ENCODE measurements at places on chromosomes 7 and 10.

DNA sequence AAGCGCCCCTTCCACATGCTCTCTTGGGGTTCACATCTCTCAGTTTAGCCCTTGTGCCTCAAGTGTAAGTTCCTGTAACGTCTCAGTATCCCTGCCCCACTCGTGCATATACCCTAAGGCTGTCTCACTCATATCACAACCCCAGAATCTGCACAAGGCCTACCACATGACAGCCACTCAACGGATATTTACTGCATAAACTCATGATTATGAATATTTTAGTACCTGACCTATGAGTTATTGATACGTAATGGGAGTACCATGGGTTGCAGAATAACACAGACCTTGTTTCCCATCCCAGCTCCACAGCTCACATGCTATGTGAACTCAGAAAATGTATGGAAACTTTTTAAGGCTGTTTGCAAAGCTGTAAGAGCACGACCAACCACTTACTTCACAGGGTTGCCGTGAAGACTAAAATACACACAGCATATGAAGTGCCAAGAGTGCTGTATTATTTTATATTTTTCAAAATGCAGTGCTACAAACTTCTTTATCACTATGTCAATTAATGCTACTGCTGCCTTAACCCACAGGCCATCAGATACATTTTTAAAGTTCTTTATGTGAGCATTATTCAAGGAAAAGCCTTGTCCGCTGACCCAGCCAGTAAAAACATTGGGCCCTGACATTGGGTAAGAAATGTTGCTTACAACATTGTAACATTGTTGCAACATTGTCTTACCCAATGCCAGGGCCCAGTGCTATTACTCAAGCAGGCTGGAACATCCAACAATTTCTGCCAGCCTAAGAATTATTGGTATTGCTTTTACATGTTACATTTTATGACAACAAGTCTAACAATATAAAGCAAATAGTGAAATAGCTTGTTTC lies 97.2 kb downstream of the JAZF1 start:
- no peak for DNase-seq

GRCh38 chr7:36943591-36944435 lies 219.5 kb upstream of the AOAH start:
- no peak for DNase-seq

- peak; percentile 21 for DNase-seq
These were observed 40.4 kb downstream of the PROSER2 start for GRCh38 chr10:11863353-11864109.

DNA sequence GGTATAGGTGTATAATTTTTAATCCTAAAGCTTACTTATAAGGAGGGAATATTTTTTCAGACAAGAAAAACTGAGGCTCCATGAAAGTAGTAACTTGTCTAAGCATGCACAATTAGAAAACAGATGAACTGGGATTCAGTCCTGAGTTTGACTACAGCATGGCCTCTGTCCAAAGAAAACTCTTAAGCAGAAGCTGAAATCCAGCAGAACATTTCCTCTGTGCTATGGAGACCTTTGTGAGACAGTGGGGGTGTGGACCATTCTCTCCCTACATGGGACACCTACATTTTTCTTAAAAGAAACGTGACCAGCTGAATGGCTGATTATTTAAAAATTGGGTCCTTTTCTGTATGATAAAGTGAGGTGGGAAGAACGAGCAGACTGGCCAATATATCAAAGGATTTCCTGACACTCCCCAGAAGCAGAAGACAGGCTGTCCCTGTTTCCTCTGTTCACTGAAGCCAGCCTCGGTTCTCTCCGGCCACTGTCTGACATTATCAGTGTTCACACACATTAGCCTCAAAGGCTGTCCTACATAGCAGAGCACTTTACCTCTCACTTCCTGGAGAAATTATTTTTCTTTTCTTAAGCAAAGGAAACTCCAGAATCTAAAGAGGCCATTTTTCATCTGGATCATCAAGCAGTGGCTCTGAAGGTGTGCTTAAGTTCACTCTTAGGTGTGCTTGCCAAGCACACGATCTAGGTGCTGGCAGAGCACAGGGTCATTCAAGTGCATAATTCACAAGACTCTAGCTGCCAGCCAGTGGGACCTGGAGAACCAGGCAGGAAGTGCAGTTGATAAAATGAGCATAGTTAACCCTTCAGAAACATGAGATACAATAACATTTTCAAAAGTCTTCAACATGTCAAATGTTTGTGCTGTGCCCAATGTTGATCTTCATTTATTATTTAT lies 40.4 kb upstream of the KIAA1217 start:
- DNase-seq, result no peak

DNA sequence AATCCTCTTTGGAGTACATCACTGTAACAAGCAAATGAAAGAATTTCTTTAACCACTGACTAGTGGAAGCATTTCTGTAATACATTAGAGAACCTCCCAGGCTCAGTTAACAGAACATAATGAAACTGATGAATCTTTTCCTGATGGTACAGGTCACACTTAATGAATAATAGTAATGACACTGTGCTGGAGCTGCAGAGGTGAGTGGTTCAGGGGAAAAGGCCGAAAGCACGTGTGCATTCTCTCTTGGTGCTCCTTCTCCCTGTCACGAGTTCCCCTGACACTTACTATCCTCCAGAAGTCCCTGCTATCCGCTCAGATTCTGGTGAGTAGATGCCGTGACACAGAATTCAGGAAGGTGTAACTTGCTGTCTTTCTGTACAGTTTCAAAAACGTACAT lies 8.0 kb downstream of the HIPK2 start:
- no peak for DNase-seq

DNA sequence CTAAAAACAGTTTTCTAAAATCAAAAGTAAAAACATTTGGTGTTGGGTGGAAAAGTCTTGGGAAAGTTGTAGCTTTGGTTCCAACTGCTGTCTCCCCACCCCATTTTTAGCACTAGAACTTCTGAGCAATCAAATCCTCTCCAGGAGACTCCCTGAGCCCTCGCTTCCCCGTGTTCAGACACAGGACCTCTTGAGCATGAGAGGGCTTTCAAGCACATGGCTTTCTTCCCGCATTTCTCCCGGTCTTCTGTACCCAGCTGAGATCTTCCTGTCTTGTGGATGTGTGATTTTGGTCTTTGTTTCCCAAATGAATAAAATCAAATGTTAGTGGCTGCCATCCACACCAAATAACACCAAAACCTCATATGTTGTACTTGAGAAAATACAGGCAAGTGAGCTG lies 5.0 kb downstream of the CXCL12 start:
- no peak for DNase-seq

- DNase-seq, result no peak
These were observed 307.8 kb downstream of the REEP3 start for GRCh38 chr10:63829020-63829419.

- no peak for DNase-seq
These were observed 84.7 kb downstream of the MMRN2 start for GRCh38 chr10:86872757-86873156.

DNA sequence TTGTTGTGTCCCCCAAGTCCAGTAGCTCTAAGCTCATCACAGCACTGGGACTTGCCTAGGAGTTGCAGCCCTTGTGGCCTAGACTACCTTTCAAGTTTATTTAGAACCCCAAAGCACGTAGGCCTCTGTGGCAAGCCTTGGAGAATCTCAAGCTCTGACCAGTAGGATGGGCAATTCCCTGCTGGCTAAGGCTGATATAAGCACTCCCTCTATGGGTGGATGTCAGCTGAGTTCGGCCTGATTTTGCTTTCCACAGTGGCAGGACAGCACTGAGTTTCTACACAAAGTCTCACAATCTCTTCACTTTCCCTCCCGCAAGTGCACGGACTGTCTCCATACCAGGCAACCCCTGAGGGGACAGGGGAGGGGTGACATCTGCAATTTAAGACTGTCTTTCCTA lies 886.4 kb upstream of the LRRN3 start:
- DNase-seq, result no peak

All from T-helper 1 cell (primary cell).